ENCODE measurements at places on chromosomes 3 and 15. TPM values are rescaled to one million over a fixed set of nuclear protein-coding genes. Genes with fewer than 3 reads are reported as not detected.

NPAP1 gene
- total RNA-seq, result not detected

CYP1A2 gene
- not detected for total RNA-seq

HACD2 gene
- total RNA-seq, result 8.3 TPM

SEMA7A gene
- 2.6 TPM for total RNA-seq

ISG20 gene
- 9.2 TPM for total RNA-seq

- no peak for DNase-seq
These were observed 67.2 kb downstream of the UMPS start for GRCh38 chr3:124797426-124797945.

DNA sequence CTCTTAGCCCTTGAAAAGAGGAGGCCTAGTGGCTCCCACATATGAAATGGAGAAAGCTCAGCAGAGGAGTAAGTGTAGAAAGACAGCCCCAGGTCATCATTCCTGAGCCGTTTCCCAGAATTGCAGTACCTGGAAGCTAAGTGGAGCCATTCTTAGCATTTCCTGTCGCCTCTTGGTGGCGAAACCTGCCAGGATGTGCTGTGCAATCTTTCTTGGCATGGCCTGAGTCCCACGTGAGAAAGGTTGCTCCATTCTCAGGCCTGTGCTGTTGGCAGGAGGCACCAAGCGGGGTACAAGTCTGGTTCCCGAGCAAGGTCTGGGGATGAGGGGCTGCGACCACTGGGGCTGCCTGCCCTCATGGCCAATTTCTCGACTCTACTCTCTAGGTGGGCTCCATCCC lies 207.2 kb upstream of the TPM1 start:
- DNase-seq, result peak; percentile 64

- no peak for DNase-seq
These were observed 1.6 kb upstream of the CALML4 start for GRCh38 chr15:68206711-68207151.

GRCh38 chr3:170321321-170322034 lies 36.0 kb upstream of the SKIL start:
- no peak for DNase-seq

DNA sequence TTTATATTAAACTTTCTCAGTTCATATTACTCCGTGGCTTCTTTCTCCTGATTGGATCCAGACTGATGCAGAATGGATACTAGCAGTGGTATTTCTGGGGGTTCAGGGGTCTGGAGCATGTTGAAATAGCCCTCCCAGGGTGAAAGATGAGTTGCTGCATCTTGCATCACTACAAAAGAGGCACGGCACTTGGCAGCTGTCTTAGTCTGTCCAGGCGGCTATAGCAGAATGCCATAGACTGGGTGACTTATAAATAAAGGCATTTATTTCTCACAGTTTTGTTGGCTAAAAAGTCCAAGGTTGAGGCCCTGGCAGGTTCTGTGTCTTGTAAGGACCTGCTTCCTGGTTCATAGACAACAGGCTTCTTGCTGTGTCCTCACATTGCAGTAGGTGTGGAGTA lies 660 bp upstream of the BCL2L10 start:
- no peak for DNase-seq

DNA sequence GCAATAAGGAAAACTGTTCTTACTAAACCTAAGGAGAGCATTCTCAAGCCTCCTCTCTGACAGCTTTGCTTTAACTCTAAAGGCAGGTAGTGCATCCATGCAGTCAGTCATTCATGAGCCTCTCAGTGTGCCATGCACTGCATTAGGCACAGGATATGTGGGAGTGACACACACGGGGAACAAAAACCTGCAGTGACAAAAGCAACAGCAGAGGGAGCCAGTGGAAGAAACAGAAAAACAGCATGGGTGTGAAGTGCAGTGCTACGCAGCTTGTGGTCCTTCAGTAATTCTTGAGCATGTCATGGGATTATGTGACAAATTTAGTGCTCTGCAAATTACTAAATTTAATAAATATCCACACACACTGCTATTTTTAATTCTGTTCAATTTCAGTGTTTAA lies 230.7 kb downstream of the BBX start:
- no peak for DNase-seq
